ENCODE measurements at places on chromosomes 6 and 20.

GRCh38 chr6:42007286-42008137 lies 42.8 kb upstream of the TAF8 start:
- no peak for DNase-seq

DNA sequence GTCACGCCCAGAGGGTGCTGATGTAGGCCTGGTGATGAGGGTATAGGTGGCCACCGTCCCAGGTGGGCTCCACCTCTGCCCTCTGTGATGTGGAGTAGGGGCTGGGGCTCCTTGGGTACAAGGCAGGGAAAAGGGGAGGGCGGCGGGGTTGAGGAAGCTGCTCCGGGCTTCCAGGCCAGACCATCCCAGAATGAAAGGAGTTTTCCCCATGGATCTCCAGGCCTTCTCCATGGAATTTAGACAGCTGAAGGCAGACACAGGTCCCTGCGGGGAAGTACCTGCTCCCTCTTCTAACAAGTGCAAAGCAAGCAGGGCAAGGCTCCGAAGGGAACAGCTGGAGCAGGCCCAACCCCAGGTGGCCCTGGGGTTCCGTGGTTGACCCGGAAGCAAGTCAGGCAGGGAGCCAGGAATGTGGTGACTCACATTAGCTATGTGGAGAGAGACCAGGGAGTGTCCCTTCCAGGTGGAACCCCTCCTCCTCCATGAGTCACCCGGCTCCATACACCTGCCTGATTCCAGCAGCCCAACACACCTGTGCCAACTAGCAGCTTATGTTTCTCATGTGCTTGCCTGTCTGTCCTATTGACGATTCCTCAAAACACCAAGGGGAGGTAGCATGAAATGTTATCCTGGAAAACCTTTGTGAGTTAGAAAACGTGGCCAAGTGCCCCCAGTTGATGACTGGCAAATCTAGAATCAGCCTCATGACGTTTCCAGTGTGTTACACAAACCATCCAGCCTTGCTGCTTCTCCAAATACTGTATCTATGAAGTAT lies 59.7 kb upstream of the SNX9 start:
- DNase-seq: no peak

- DNase-seq: no peak
Measured at GRCh38 chr20:60669211-60669610, 582.9 kb upstream of the CDH4 start.

DNA sequence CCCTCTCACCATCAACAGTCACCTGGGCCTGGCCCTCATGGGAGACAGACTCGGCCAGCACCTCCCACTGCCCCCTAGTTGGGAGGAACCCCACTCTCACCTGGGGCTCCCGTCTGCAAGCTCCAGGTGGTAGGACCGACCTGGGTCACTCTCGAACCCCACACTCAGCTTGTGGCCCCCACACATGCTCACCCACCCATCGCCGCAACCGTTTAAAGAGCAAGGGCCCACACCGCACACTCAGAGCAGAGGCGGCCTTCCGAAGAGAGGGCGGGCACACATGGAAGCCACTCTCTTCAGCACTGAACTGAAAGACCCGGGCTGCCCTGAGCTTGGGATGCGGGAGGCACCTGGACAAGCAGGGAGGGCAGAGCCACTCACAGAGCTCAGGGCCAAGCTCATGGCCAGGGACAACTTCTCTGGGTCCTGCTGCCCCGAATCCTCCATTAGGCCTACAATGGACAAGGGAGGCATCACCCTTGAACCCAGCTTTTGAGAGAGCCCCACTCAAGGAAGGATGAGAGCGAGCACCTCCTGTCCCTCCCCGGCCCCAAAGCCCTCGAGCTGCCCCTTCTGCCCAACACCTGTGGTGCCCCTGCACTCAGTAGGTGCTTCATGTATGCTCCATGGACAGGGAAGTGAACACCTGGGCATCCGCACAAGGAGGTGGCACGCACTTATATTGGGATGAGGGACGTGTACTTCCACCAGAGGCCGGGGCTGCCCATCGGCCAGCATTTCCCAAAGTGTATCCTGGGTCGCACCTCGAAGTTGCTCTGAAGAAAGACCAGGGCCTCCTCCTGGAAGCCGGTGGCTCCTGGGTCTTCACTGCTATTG lies 50.4 kb downstream of the YTHDF1 start:
- DNase-seq: no peak

GRCh38 chr20:61878478-61879302 lies 187.0 kb downstream of the TAF4 start:
- DNase-seq: no peak

DNA sequence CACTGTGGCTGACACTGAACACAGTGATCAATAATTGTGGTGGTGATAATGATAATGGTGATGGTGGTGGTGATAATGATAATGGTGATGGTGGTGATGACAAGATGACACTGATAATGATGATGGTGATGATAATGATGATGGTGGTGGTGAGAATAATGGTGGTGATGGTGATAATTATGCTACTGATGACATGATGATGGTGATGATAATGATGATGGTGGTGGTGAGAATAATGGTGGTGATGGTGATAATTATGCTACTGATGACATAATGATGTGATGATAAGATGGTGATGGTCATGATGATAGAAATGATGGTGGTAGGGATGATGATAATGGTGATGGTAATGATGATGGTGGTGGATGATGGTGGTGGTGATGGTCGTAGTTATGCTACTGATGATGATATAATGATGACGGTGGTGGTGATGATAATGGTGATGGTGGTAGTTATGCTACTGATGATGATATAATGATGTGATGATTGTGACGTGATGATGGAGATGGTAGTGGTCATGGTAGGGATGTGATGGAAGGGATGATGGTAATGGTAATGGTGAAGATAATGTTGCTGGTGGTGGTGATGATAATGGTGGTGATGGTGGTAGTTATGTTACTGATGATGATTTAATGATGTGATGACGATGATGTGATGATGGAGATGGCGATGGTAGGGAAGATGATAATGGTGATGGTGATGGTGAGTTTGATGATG lies 356.5 kb upstream of the CDH4 start:
- no peak for DNase-seq

DNA sequence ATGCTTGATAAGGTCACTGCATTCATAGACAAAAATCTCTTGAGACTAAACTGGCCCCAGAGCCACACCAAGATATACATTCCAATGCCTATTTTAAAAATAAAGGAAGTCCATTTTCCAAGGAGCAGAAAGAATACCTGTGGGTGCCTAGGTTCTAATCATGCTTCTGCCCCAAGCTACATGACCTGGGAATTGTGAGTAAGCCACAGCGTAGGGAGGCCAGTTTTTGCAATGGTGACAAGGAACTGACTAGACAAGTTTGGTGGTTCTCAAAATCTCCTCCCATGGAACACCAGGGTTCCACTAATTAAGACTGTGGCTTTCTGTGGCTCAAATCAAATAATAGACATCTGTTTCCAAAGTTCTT lies 83.3 kb downstream of the GMDS start:
- no peak for DNase-seq

DNA sequence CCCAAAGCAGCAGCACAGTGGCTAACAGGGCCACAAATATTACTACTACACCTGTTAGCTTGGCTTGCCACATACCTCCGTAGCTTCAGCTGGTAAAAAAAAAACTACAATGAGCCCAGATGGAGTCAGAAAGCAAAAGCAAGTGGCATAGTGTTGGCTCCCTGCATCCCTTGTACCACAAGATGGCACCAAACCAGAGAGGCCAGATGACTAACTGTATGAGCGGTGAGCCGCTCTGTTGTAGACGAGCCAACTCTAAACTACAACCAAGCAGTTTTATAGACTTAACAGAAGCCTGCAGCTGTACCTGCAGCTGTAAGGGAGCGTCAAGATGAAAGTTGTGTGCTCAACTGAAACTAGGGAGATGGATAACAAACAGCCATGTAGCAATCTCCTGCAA lies 84.5 kb upstream of the MCHR2 start:
- DNase-seq: no peak

DNA sequence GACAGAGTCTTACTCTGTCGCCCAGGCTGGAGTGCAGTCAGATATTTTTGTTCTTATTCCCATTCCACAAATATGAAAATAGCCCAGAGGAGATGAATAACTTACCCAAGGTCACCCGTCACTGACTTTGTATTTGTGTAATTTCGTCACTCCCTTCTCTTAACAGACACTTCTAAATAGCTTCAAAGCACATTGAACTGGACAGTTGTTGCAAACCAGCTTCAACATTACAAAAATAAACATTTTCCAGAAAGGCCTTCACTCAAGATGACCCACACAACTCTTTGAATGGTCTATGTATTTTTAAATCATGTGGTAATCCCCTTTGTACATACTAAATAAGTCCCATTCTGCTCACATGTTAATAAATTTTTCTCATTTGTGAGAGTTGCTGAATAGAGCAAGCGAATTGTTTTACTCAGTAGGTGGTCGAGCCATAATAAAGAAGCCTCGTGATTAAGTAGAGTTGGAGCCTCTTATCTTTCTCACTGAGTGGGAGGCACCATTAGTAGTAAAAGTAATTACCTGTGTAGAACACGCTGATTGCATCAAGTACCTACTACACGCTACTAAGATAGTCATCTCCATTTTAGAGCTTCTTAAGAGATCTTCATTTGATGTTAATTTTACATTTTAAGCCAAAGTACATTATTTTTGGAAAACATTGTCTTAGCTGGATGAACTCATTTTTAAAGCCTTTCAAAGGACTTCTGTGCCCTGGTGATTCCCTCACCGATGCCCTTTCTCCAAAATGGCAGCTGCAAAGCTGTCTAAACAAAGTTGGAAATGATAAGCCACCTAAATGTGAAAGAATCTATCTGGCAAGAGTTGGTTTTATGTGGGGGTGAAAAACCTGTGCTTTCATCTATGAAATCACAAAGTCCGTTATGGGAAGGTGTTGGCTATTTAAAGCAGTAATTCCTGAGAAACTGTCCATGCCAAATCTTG lies 110.0 kb downstream of the TSHZ2 start:
- no peak for DNase-seq

All from stimulated activated CD8-positive, alpha-beta memory T cell treated with anti-CD3 and anti-CD28 coated beads, Interleukin-4, amount 100 ng/mL, for 1 hour (primary cell).